HS-27A (cell line): ENCODE measurements at places on chromosomes 7 and 10.

DNA sequence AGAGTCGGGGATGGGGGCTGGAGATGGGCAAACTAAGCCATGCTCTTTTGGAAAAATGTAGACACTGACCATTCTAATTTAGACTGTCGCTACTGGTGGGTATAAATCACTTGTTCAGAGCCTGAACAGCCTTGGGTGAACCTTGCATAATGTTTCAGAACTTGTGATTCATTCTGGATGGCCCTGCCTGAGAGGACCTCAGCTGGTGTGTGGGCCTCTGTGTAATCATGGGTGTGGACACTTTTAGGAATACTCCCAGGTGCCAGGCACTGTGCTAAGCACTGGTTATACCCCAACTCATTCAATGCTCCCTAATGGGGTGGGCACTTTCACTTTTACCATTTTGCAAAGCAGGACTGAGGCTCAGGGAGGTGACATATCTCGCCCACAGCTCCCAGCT, 26.8 kb upstream of the TM9SF3 start:
- DNase-seq = no peak

GRCh38 chr7:142498364-142498763, 240.5 kb upstream of the PRSS58 start:
- no peak for DNase-seq

DNA sequence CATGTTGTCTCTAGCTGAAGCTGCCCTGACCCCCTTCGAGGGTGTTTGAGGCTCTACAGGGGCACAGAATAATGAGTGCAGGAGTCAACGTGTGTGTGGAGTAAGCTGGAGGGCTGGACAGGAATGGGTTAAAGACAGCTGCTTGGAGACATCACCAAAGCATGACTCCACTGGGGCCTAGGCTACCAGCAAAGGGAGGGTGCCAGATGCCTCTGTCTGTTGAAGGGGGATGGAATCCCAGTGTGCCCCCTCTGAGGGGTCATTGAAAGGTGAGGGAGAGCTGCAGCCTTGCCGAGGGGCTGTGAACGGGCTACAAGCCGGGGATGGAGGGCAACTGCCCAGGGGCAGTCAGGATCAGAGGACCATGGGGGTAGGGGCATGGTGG, 51.7 kb upstream of the PODXL start:
- no peak for DNase-seq

DNA sequence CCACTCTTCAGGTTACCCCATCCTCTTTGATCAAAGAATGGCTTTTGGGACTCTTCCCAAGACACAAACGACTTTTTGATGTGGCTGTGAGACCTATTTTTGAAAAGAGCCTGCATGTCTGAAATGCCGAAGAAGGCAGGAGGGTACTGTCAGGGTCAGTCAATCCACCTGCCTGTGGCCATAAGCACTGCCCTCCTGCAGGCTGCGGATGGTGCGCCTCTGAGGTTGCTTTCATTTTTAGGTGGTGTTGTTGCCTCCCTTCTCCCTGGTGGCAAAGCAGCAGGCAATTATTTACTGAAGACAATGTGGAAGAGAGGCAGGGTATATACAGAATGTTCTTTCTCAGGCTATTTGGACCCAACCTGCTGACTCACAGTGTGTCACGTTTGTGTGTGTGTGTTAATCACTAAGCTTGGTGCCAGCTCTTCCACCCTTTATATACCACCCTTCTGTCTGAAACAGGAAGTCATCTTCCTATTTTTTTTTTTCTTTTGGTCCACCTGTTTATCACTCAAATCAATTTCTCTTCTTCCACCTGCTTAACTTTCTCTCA, 1421.2 kb upstream of the CELF2 start:
- DNase-seq = no peak

- no peak for DNase-seq
Measured at GRCh38 chr7:43037531-43037930, 74.9 kb upstream of the HECW1 start.

- no peak for DNase-seq
Measured at GRCh38 chr7:24863626-24864025, 106.4 kb upstream of the GSDME start.

- no peak for DNase-seq
Measured at GRCh38 chr7:1569016-1569415, 816 bp downstream of the PSMG3 start.

GRCh38 chr7:107703219-107703618, 40.7 kb upstream of the CBLL1 start:
- no peak for DNase-seq

- DNase-seq = no peak
Measured at GRCh38 chr10:97916586-97916985, 66.9 kb downstream of the GOLGA7B start.

GRCh38 chr7:28497009-28497408, 84.7 kb downstream of the CREB5 start:
- no peak for DNase-seq

GRCh38 chr10:63164166-63164623, 31.1 kb downstream of the NRBF2 start:
- DNase-seq = no peak

DNA sequence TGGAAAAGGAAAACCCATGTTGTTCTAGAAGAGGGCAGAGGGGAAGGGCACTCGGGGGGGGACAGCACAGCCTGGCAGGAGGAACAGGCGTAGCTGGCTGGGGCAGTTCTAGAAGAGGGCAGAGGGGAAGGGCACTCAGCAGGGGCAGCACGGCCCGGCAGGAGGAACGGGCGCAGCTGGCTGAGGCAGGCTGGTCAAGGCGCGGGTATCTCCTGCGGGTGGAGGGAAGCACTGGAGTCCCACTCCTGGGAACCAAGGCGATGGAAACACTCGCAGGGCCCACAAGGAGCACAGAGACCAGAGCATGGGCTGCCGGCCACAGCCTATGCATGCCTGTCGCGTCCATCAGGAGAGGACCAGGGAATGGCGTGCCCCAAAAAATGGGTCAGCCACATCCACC, 36.7 kb downstream of the PAPOLB start:
- DNase-seq = no peak

DNA sequence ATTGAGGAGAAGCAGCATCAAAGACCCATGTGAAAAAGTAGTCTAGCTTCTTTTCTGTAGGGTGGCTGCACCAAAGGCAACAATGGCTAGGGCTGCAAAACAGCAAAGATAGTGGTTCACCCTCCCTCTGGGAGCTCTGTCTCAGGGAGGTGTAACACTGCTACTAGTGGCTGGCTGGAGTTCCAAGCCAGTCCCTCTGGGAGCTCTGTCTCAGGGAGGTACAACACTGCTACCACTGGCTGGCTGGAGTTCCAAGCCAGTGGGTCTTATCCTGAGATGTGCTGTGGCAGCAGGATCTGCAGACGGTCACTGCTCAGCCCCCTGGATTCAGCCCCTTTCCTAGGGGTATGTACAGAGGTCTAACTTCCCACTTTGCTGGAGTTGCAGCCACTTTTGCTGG, 37.9 kb upstream of the TMEM140 start:
- DNase-seq = no peak

DNA sequence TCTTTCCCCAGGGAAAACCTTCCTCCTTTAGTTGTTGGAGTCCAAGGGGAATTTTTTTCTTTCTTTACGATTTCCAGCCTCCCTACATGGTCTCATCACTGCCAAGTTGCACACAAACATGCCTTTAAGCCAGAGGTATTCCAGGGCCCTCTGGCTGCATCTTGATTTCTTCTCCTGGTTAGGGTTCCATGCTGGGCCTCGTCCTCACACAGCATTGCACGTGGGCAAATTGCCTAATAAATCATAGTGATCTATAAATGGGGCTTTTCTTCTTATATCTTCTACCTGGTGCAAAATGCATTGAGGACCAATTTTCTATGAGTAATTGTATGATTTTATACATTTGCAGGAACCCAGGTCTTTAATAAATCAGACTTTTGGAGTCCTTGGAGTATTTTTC, 284.2 kb downstream of the C7orf25 start:
- no peak for DNase-seq

- DNase-seq = no peak
Measured at GRCh38 chr10:61764486-61764885, 101.8 kb downstream of the CABCOCO1 start.

GRCh38 chr7:8143151-8143874, 118.7 kb downstream of the ICA1 start:
- DNase-seq = no peak

- DNase-seq = no peak
Measured at GRCh38 chr7:68627247-68627864, 970.9 kb upstream of the AUTS2 start.
